GM04503 (cell line): ENCODE measurements at places on chromosomes 5 and 9.

- DNase-seq, result no peak
Observed at GRCh38 chr5:44320188-44320587, 69.0 kb downstream of the FGF10 start.

- no peak for DNase-seq
Observed at GRCh38 chr5:108670591-108671289, 77.0 kb upstream of the FER start.

DNA sequence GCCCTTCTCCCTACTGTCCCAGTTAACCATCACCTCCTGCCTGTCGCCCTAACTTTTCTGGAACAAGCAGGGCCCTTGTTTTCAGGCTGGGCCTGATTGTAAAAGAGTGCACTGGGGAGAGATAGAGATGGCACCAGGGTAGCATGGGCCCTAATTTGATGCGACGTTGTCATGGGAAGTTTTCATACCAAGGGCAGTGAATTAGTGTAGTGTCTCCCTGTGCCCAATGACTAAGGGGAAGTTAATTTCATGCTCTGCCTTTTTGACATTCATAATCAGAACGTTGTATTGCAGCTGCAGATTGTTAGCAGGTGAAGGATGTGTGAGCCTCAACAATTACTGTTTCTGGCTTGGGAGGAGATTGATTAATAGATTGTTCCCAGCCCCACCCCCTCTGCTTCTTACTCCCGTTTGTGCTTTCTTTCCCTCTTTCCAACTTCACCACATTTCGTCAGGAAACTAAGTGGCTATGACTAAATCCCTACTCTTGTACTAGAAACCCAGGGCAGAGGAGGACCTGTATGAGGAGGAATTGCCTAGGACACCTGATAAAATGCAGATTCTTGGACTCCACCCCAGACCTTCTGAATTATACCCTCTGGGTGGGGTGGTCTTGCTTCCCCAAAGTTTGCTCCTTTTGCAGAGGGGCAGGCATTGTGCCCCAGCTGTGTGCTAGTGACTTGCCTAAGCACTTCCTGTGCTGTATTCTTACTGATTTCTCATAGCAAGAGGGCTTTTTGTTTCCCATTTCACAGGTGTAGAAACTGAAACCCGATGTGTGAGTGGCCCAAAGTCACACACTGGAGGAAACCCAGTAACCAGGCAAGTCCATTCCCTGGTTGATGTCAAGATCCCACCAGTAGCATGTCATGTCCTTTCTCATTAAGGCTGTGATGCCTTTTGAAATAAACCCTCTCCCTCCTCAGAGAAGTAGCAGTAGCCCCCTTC lies 56.3 kb downstream of the DAB2IP start:
- no peak for DNase-seq

DNA sequence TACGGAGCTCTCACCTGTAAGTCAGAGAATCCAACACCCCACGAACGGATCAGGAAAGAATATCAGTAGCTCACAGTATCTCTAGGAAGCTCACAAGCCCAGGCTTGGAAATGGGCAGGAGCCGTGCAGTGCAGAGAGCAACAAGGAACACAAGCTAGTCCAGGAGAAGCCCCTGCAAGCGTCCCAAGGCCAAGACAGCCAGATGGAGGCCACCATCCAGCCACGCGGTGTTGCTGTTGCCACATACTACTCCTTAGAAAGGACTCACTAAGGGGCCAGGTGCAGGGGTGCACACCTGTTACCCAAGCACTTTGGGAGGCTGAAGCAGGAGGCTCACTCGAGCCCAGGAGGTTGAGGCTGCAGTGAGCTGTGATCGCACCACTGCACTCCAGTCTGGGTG lies 15.4 kb upstream of the VAV2 start:
- no peak for DNase-seq

DNA sequence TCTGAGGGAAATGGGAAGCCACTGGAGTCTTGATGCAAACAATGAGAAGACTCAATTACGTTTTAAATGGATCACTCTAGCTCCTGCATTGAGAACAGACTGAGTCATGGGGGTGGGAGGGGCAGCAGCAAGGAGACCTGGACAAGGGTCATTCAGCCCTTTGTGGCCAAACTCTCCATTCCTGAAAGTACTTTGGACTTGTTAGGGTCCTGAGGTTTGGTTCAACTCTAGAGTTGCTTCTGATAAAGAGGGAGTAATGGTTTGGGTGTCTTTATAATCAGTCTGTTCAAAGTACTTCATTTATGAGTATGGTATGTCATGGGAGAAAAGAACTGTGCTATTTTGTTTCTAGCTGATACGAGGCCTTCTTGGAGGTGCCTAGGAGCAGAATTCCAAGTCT lies 67.7 kb upstream of the SMIM32 start:
- no peak for DNase-seq

DNA sequence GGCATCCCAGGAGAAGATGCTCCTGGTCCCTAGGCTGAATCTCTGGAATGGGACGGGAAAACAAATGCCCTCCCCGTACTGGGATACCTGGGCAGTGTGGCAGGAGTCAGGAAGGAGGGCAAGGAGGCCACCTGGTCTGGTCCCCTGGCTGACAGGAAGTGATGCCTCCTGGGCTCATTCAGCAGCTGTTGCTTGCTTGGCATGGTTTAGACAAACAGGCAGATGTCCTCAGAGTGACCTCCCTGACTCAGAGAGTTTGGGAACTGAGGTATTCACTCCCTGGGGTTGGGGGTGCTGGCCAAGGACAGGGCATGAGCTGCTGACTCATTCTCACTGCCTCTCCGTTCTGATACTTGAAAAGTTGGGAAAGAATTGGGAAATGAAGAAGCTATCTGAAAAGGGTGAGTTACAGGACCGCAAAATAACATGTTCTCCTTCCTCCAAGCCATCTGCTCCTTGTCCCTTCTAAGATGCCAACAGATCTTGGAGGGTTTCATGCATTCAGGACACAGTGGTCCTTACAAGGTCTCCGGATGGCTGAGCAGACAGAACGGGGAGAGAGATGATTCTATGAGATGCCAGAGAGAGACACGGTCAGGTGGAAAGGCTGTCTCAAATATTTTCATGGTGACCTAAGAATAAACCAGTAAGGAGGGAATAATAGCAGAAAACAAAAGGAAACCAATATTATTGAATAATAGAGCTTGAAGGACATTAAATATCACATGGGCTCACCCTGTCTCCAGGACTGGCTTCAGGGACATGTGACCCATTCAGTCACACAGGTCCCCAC lies 534.5 kb downstream of the BNC2 start:
- DNase-seq, result peak; percentile 99

GRCh38 chr9:33244137-33244784 lies 4.3 kb downstream of the SPINK4 start:
- no peak for DNase-seq

DNA sequence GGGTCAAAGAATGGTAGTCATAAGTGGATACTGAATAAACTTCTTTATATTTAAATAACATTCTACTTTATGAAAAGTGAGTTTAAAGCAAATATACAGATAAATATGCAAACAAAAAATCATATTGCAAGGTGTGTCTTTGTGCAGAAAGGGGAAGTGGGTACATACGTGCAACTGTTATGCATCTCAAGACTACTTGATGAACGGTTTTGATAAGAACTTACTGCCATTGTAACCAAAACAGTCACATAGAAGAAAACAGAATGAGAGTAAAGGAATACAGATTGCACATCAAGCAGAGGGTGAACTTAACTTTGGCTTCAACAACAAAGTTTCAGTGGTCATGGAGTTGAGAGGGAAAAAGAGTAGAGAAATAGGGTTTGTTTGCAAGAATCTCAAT lies 9.9 kb downstream of the CAMK4 start:
- DNase-seq, result no peak

DNA sequence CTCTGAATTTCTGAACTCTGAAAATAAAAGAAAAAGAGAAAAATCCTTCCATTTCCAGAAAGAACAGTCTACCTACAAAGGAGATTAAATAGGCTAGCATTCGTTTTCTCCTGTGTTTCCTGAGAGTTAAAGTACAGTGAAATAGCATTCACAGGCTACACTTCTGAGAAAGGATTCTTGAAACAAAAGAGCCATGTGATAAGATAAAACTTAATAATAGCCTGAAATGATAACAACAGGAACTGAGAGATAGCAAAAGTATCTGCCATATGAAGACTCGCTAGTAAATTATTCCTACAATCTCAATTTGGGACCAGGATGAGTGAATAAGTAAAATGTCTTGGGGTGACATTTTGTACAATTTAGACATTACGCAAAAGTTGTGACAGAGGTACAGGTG lies 62.4 kb downstream of the FBN2 start:
- DNase-seq, result no peak

- no peak for DNase-seq
Observed at GRCh38 chr5:152164860-152165259, 240.2 kb upstream of the GLRA1 start.

GRCh38 chr9:106878934-106879333 lies 16.0 kb downstream of the ZNF462 start:
- DNase-seq, result peak; percentile 71

- no peak for DNase-seq
Observed at GRCh38 chr9:88741335-88741734, 206.4 kb downstream of the NXNL2 start.

- DNase-seq, result peak; percentile 61
Observed at GRCh38 chr5:56710826-56711590, 104.3 kb upstream of the MAP3K1 start.
